ENCODE measurements at places on chromosomes 7 and 10.

GRCh38 chr10:133124357-133125211 is 35.4 kb upstream of the KNDC1 start:
- no peak for DNase-seq

- DNase-seq = no peak
Measured at GRCh38 chr7:98719396-98719795, 102.3 kb downstream of the NPTX2 start.

DNA sequence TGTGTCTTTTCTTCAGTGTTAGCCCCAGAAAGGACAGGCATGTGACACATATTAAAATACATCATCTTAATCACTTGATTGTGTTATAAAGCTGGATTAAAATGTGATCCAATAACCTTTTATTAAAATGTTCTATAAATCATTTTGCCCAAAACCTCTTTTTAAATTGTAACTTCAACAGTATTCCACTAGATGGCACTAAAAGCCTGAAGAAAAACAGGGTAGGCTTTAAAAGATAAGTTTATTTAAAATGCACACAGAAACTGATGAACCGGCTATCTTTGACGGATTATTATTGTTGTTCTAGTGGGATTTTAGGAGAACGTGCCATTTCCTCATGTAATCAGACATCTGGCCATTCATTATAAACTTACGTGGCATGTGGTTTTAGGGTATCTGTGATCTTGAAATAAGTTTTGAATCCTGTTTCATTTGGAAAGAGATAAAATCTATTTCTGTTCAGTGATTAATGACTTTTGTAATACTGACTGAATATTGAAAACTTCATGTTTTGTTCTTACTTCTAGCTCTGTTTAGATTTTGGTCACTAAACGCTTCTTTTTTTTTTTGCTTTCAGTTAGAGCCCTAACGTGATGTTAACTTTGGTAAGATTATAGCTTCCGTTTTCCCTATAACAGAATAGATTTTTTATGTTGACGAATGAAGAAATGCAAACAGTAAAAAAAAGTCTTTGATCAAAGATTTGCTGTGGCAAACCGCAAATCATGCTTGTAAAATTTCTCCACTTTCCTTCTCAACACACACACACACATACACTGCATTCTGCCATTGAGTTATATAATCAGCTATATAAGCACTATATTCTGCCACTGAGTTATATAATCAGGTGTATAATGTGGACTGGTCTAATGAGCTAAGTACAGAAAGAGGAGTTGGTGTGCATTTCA is 13.6 kb downstream of the VPS50 start:
- no peak for DNase-seq

DNA sequence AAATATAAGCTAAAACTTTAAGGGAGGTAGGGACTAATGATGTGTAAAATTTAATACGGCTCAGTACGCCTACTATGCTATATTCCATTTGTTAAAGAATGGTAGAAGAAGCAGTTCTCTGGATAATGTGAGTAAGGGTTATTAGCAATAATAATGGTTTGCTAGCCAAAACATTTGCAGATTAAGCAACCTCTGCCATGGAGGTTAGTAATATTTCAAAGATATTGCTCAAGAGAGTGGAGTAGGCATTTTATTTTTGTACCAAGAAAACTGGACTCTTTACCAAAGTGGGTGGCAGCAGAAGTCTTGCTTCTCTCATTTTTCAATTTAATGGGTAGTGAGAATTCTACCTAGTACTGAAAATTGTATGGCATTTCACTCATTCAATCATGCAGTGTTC is 158.9 kb upstream of the TMEM106B start:
- DNase-seq = no peak

GRCh38 chr7:2114052-2114451 is 118.7 kb downstream of the MAD1L1 start:
- no peak for DNase-seq

DNA sequence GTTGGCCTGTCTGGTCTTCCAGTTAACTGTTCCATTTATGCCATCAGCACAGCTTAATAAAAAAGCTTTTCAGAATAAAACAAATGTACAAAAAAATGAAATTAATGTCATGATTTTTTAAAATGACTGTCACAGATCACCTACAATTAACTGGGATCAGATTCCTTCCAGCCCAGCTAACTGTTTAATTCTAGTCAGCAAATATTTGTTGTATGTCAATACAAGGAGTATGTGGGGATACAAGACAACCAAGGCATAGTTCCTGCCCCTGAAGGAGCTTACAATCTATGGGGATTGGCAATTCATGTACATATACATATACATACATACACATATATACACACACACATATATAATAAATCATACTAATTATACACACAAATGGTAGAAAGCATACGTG is 16.5 kb downstream of the SGCE start:
- no peak for DNase-seq

GRCh38 chr10:60848126-60848525 is 69.8 kb downstream of the CDK1 start:
- DNase-seq = no peak

All from stimulated activated CD4-positive, alpha-beta T cell treated with anti-CD3 and anti-CD28 coated beads, Interleukin-1b, Interleukin-23, amount 100 ng/mL, for 1 hour (primary cell).